ENCODE measurements at places on chromosomes 5 and 9.
A peak's percentile ranks its signal among the peaks of the same experiment; 100 is the strongest.

DNA sequence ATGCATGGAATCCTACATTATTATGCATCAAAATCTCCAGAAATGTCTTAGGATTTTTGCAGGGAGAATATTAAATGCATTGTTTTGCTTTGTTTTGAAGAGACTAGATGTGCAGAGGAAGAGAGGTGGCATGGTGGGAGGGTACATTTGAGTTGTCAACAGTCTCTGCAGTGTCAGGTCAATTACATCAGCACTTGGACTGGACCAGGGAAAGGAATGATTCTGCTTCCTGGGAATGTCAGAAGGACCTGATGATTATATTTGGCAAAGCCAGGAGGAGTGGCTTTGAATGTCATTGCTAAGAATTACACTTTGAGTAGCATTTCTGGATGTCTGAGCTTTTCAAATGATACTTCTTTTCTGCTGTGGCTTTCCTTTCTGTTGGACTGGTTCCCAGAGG, 17.5 kb upstream of the TMEFF1 start:
- DNase-seq: no peak

DNA sequence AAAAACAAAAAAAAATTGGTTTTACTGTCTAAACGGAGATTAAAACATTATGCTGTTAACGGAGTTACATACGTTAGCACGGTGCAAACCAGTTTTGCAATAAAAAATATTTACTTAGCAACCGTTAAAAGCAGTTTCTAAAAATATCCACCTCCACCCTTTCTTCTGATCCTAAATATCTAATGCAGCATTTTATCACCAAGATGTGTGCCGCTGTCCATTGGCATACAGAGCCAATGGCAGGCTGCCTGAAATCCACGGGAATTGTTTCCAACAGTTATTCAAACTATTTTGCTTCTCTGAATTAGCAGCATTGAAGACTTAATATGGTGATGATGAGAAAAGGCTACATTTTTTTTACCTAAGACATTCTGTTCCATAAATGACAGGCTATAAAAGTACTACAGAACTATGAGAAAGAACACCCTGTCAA, 61.6 kb downstream of the CSNK1A1 start:
- no peak for DNase-seq

DNA sequence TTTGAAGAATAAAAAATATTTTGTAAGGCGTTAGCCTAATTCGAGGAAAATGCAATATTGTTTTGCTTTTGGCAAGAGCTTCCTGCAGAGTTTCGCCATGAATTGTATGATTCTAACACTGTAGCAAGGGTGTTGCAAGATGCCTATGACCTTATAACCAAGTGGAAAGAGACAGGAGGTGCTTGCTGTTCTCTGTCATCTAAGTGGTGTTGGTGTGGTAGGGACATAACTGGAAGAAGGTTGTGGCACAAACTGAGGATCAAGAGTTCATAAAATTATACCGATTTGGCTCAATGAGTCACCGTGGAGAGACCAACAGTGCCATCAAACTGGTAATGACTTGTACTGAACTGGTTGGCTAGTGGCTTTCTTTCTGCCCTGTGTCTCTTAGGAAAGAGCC, 6.3 kb downstream of the STC2 start:
- no peak for DNase-seq

- no peak for DNase-seq
Measured at GRCh38 chr9:27377811-27378456, 81.0 kb upstream of the EQTN start.

DNA sequence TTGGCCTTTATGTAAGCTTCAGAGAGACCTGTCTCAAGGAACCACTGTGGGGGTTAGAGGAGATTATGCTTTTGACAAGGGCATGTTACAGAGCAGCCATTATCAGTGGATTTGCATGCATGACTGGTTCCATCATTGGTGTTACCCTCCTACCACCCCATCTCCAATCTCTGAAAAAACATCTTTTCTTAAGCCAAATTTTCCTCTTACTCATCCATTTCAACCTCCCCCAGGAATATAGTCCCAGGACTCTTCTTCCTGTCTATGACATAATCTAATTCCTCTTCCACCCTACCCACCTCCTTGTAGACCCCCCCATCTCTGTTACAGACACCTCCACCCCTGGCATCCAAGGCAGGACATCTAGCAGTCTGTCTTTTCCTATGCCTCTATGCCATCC, 33.1 kb upstream of the ADRB2 start:
- DNase-seq: no peak

DNA sequence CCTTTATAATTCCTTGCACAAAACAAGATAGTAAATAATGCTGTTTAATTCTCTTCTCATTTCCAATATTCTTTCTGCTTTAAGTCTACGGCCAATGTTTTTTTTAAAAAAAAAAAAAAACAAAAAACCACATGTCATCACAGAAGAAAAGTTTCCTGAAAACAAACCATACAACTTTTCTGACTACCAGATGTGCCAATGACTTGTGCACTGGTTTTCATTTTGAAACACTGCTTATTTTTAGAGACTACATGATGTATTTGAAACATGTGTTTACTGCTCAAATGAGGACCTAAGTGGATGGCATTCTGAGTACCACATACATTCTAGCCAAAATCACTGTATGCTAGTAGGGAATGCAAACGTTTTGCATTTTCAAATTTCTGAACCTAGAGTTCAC, 167.9 kb downstream of the GLIS3 start:
- DNase-seq: no peak

- DNase-seq: peak; percentile 52
Measured at GRCh38 chr9:14437354-14438231, 123.7 kb upstream of the NFIB start.

DNA sequence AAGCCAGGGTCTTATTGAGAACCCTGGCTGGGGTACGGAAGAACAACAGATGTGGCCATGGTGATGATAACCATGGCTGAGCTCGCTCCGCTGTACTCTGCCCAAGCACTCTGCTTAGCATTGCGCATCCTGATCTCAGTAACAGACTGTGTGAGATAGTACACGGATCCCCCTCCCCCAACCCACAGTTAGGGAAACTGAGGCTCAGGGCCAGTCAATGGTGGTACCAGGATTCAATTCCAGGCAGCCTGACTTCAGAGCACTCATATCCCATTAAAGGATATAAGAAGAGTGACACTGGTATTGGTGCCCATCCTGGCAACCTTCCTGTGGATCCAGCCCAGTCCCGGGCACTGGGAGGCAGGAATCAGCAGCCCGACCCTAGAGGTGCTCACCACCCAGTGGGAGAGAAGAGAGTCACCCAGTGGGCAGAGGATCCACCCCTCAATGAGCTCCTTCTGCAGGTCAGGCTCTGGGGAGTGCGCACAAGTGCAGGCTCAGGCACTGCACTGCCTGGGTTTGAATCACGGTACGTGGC, 26.5 kb upstream of the KIF12 start:
- no peak for DNase-seq

DNA sequence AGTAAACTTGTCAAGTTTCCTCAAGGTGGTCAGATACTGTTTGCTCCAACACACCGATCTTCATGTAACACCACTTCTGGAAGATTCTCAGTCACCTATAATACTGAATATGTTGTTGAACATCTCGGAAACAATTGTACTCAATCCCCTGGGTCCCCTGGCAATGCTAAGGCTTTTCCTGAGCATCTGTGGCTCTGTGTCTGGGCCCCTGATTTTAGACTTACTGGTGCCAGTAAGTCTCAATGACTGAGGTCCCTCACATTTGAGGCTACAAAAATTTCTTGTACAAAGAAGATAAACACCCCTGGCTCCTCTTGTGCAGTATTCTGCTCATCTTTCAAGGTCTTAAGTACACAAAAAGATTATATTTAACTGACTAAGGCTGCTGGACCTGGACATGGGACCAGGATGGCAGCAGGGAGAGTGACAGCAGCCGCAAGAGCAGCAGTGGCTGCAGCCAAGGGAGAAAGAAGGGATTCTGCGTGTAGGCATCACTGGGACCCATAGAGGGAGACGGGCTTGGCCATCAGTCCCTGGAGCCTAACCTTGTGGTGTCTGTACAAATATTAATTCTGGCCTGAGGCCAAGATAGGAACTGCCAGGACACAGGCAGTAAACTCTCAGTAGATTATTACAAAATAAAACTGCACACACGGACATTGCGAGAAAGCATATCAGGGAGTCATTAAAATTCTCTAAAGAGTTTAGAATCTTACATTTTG, 49.0 kb upstream of the TNPO1 start:
- DNase-seq: peak; percentile 31

GRCh38 chr5:107063511-107063910, 607.2 kb downstream of the EFNA5 start:
- DNase-seq: peak; percentile 22

GRCh38 chr9:125861405-125862058, 114.4 kb downstream of the PBX3 start:
- no peak for DNase-seq

GRCh38 chr9:35882996-35883395, 12.8 kb upstream of the OR13J1 start:
- peak; percentile 22 for DNase-seq

Data from renal cortical epithelial cell (primary cell).